Daoy (cell line): ENCODE measurements at places on chromosomes 12 and 14.

- DNase-seq = no peak
Observed at GRCh38 chr12:51953864-51954263, 2.4 kb downstream of the ACVR1B start.

DNA sequence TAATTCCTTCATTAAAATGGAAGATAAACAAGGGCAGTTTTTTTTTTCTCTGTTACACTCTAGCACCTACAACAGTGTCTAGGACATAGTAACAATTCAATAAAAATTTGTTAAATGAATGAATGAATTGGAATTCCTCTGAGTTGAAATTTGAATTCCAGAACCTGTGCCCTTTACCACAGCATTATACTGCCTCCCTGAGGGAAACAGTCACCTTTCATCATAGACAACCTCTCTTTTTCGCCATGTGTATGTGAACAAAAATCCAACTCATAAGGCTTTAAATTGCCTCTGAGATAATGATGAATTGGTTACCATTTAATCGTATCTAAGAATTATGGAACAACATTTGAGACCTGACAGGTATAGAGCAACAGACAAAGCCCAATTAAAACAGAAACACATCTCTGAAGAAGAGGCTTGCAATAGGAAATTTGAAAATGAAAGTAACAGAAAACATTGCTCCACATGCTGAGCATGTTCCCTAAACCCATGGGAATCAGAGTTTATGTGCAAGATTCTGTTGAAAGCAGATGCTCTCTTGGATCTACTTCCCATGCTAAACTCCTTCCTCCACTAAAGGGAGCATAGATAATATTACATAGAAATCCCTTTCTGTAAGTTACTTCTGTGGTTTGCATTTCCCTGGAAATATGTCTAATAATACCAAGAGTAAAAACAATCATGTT lies 657.8 kb downstream of the GALC start:
- no peak for DNase-seq

GRCh38 chr12:9405886-9406563 lies 197.8 kb upstream of the PZP start:
- DNase-seq = no peak

GRCh38 chr14:48725051-48725734 lies 861.0 kb downstream of the RPS29 start:
- DNase-seq = no peak

DNA sequence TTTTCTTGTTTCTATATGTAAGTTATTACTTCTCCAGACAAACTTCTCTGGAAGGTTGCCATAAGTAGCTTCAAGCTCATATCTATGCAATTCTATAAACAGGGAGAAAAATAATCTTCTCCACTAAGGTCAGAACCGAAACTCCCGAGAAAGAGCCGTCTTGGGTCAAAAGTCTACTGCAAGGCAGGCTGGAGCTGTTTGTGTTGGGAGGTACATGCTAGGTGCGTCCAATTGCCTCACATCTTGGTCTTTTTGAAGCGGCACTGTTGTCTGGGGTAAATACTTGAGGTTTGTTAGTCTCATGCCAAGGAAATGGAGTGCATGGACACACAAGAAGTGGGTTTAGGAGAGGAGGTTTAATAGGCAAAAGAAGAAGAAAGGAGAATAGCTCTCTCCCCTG lies 674.7 kb upstream of the TMEM132C start:
- DNase-seq = no peak
